ENCODE measurements at places on chromosomes 11 and 22.

DNA sequence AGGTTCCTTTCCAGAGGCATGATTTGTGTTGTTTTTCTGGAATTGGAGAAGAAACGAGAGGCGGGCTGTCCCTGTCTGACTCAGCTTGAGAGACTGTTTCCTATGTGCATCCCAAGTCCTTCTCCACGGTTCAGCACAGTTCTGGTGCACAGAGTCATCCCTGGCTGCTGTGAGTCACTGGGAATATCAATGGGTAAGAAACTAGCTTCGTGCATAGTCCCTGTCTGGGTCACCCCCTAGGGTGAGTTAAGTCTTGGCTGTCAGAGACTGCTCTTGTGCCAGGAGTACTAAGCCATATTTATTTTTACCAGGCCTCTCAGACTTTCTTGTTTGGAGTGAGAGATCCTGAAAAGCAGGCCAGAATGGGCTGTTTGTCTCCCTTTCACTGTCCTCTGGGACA, 2.4 kb upstream of the LRP4 start:
- DNase-seq: no peak

DNA sequence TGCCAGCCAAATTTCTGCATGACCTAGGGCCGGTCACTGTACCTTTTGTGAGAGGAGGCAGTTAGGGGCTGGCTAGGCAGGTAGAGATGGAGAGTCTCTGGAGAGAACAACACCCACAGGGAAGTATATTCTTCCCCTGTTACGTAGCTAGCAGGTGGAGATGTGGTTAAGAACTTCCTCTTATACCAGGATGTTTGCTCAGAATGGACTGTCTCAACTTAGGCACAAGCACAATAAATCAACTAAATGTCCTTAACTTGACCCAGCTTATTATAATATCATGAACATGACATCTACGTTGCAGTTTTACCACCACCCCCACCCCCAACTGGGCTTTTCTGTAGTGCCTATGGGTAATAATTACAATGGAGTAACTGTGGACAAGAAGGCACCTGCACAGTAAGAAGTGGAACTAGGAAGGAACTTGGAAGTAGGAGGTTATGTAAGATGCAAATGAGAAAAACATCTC, 60.7 kb upstream of the MPEG1 start:
- DNase-seq: no peak

GRCh38 chr11:44192462-44193100, 97.1 kb downstream of the EXT2 start:
- DNase-seq: no peak

DNA sequence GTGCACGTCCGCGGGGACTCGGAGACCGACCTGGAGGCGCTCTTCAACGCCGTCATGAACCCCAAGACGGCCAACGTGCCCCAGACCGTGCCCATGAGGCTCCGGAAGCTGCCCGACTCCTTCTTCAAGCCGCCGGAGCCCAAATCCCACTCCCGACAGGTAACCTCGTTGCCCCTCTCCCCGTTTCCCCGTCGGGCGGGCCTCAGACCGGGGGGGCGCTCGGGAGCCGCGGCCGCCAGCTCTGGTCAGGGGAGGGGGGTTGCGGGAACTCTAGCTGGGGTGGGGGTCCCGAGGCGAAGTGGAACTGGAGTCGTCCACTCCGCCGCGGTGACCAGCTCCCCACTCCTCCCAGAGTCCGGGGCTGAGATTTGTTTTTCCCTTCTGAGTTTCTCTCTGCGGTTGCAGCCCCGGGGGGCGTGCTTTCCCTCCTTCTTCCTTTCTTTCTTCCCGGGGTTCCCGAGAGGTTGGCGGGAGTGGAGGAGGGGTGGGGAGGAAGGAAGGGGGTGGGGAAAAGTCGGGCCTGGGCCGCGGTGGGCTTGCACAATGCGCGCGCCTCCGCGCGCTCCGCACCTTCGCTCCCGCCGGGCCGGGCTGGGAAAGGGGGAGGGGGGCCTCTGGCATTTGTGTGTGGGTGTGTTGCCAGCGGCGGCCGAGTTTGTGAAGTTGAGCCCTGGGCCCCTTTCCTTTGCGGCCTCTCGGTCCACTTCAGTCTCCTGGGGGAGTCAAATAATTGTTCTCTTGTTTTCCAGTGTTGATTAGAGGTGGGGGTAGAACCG, 952 bp downstream of the YAP1 start:
- peak; percentile 4 for DNase-seq

DNA sequence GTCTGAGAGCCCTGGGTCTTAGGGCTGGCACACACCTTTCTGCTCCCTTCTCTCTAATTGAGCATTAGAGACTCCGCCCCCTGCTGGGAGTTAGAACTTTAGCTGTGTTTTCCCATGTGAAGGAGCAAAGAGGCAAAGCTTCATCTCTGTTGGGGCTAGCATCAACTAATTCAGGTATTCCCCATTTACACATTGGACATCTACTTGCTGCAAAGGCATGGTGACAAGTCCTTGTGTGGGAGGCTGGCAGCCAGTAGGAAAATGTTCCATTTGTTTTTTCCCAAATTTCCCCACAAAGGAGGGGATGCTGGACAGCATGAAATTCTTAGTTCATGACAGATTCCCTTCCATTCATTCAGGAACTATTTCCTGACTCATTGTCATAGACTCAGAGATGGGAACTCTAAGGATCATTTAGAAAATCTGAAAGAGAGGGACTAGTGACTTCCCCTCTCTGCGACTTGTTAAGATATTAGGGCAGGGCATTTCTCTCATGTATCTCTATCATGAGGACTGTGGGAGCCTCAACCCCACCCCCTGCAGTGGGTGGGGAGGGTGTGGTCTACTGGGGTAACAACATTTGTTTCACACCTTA, 3.6 kb downstream of the CD44 start:
- DNase-seq: no peak

DNA sequence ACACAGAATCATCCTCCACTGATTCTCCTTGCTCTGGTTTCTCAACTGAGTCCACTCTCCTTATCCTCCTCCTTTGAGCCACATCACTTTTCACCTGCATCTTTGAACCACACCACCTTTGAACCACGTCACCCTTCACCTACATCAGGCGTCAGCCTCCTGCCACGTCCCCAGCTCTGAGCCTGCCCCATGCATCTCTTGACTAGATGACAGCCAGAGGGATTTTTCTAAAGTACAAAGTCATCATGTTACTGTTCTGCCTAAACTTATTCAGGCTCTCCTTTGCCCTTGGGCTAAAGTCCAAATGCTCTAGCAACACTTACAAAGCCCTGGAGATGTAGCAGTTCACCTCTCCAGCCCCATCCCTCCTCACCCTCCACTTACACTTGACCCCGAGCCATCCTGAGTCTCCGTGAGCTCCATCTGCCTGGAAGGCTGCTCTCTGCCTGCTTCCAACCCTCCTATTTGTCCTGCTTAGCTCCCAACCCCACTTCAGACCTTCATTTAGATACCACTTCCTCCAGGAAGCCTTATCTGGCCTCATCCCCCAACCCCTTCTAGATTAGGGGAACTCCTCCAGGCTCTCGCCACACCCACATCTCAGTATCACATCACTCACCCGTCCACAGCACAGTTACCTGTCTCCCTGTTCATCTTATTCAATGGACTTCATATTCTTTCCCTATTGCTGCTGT, 3.7 kb upstream of the MS4A10 start:
- no peak for DNase-seq

GRCh38 chr11:19895776-19896175, 183.1 kb downstream of the NAV2 start:
- DNase-seq: no peak

DNA sequence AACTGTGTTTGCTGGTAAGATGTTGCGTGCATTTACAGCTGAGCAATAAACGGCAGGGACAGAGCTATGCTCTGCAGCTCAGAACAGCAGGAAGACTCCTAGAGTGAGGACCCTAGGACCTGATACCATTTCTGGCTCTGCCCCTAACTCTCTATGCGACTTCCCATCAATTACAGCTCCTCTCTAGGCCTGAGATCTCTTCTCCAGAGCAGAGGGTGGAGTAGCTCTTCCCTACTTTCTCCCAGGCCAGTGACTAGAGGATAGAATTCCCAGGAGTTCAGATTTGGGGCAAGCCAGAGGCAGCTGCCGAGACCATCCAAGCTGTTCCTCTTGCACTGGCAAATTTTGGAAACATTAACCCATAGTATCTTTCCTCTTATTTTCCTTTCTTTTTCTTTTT, 12.8 kb upstream of the SCGB1A1 start:
- DNase-seq: no peak

GRCh38 chr22:48729499-48730171, 1098.0 kb downstream of the BRD1 start:
- no peak for DNase-seq
